ENCODE measurements at places on chromosomes 16 and 17. TPM values are rescaled to one million over a fixed set of nuclear protein-coding genes. Genes with fewer than 3 reads are reported as not detected.
A peak's percentile ranks its signal among the peaks of the same experiment; 100 is the strongest.

- DNase-seq = no peak
Measured at GRCh38 chr16:4159726-4160125, 43.5 kb upstream of the ADCY9 start.

Gene ZFHX3
- 1.7 TPM for polyA plus RNA-seq

DNA sequence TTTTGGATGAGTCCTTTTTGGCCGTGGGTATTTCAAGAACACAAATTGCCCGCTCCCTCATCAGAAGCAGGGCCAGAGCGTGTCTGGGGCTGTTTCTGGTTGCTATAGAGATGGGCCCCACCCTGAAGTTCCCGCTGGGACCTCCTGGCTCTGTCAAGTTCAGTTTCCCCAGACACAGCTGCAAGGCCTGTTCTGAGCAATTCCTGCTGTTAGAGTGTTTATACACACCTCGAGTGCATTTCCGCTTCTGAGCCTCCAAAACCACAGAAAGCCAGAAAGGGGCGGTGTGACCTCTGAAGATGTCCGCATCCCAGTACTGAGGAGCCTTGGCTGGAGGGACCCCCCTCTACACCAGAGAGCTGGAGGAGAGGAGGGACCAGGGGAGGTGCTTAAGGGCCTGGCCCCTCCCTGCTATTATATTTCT lies 9.3 kb upstream of the WBP2 start:
- DNase-seq = peak; percentile 92

DNA sequence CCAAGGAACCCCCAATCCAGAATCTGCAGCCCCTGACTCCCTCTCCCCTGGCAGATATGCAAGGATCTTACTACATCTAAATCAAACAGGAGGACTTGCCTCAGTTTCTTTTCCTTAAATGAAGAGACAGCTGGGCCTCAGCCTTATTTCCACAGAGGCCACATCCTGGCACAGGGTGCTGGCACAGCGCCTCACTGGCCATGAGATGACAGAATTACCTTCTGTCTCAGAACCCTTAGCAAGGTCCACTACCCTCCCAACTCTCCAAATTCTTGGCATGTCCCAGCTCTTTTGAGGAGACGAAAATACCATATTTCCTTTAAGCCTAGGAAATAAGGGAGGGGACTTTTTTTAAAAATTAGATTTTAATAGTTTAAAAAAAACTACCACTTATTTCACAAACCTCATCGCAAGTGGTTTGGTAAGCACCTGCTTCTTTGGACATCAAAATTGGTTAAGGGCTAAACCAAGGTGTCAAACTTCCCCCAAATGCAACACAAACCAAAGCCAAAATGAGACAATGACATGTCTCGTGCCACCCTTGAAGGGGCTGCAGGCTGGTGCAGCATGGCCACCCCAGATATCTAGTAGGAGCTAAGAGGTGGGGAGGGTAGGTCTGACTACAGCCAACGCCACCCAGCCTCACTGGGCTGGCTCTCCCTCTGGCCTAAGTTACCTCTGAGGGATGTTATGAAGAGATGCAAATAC lies 25.3 kb downstream of the FAM117A start:
- DNase-seq = no peak

GRCh38 chr16:29734786-29735185 lies 11.0 kb downstream of the C16orf54 start:
- peak; percentile 6 for DNase-seq

- DNase-seq = no peak
Measured at GRCh38 chr16:19574615-19575014, 19.1 kb downstream of the VPS35L start.

DNA sequence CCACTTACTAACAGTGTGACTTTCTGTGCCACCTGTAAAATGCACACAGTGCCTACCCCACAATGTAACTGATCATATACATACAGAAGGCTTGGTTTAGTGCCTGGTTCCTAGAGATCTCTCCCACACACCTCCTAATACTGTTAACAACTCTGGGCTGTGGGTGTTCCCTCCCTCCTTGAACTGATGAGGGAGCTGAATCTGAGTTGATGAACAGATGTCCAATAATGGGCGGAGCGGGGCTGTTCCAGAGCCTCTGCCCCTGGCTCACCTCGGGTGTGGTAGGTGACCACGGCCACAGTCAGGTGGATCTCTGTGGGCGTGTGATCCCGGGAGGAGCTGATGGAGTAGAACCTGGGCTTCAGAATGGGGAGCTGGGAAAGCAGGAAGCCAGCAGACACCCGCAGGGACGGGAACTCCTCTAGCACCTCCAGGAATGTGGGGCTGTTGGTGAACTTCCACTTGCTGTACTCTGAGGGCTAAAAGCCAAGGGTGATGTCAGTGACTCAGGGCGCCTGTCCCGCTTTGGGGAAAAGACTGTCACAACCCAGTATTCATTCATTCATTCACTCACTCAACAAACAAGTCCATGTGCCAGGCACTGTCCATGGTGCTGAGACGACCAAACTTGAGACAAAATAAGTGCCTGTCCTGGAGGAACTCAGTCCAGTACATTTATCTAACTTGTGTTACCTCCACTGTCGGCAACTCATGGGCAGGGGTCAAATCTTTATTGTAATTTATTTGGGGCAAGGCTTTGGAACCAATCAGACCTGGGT lies 37.6 kb downstream of the NOS2 start:
- peak; percentile 37 for DNase-seq

Gene TPSB2
- polyA plus RNA-seq = not detected

Gene YBX2
- polyA plus RNA-seq = 0.17 TPM

Gene FOXF1
- polyA plus RNA-seq = 33.0 TPM

GRCh38 chr16:31360251-31360650 lies 5.3 kb downstream of the ITGAX start:
- DNase-seq = no peak

DNA sequence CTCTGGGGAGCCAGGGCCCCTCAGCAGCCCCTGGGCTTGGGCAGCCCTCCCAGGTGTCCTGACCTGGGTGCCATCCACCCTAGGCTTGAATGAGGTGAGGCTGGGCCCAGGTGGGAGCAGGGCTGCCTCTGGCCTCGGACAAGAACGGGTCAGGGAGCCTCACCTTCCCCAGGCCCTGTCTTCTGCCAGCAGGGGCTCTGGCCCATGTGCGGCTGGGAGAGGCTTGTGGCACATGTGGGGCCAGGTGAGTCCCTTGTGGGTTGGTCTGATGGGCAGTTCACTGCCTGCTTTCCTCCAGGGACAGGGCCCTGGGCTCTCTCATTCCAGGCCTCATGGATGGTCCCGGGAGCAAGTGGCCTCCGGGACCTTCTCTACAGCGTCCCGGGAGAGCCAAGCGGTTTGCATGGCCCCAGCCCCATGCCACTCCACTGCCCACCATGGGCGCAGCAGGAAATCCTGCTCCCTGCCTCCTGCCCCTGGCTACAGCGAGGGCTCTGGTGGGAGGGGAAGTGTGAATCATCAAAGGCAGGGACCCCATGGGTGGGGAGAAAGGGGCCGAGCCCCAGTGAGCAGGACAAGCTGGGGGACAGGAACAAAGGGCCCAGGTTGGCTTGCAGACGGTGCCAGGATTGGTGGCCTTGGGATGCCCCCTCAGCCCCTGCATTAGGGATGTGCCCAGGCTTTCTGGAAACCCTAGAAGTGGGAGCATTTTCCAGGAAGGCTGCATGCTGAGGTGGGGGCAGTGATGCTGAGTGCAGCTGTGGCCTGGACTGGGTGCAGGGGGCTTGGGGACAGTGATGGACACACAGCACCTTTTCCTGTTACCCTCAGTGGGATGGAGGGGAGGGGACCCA lies 12.2 kb downstream of the VASN start:
- DNase-seq = no peak

GRCh38 chr17:48722915-48723422 lies at the start of gene PRAC2:
TSS of gene PRAC2 (plus strand) at chr17:48723185. CDS start at chr17:48724411, 1,226 bp downstream.
- no peak for DNase-seq
